ENCODE measurements at places on chromosomes 3 and 15. TPM values are rescaled to one million over a fixed set of nuclear protein-coding genes. Genes with fewer than 3 reads are reported as not detected.

The CMTM8 gene
- 1.8 TPM for total RNA-seq

The KCNMB3 gene
- 0.54 TPM for total RNA-seq

The POLG gene
- 47.8 TPM for total RNA-seq

The TMEM212 gene
- not detected for total RNA-seq

The ZMYND10 gene
- total RNA-seq: 0.44 TPM

The CLDN18 gene
- total RNA-seq: not detected

The HYKK gene
- total RNA-seq: 1.7 TPM

The TLNRD1 gene
- 12.4 TPM for total RNA-seq

The CSPG4 gene
- total RNA-seq: 6.0 TPM

The CA12 gene
- 32.3 TPM for total RNA-seq

The PATL2 gene
- total RNA-seq: 0.21 TPM

The CHRNA7 gene
- 0.48 TPM for total RNA-seq

The DLL4 gene
- not detected for total RNA-seq

The ADAMTSL3 gene
- total RNA-seq: not detected

The UBA7 gene
- total RNA-seq: 6.7 TPM

The TRIP4 gene
- 22.6 TPM for total RNA-seq

The MITF gene
- total RNA-seq: 1.8 TPM
